ENCODE measurements at places on chromosomes 6 and 20. TPM values are rescaled to one million over a fixed set of nuclear protein-coding genes. Genes with fewer than 3 reads are reported as not detected.
A peak's percentile ranks its signal among the peaks of the same experiment; 100 is the strongest.

GRCh38 chr20:43839793-43840199 lies 74.9 kb upstream of the TOX2 start:
- DNase-seq, result no peak

The ROS1 gene
- total RNA-seq, result not detected

DNA sequence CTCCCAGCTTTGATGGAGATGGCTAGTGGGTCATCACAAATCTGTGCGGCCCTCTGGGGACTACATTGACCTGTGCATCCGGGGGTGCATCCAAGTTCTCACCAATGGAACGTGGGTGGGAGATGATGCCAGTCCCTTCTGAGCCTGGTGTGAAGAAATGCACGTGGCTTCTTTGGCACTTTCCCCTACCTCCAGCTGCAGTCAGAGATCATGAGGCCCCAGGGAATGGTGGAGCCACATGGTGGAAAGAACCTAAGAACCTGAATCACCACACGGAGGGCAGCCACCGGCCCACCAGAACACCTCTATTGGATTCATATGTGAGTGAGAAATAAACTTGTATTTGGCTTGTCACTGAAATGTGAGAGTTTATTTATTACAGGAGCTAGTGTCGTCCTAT lies 9.9 kb upstream of the CDKN1A start:
- DNase-seq, result no peak

GRCh38 chr6:111087106-111087835 lies at the start of gene SLC16A10:
TSS of gene SLC16A10 (plus strand) at chr6:111087503. CDS start at chr6:111087753, 250 bp downstream.
- peak; percentile 87 for DNase-seq

The DPM1 gene
- total RNA-seq, result 67.2 TPM

DNA sequence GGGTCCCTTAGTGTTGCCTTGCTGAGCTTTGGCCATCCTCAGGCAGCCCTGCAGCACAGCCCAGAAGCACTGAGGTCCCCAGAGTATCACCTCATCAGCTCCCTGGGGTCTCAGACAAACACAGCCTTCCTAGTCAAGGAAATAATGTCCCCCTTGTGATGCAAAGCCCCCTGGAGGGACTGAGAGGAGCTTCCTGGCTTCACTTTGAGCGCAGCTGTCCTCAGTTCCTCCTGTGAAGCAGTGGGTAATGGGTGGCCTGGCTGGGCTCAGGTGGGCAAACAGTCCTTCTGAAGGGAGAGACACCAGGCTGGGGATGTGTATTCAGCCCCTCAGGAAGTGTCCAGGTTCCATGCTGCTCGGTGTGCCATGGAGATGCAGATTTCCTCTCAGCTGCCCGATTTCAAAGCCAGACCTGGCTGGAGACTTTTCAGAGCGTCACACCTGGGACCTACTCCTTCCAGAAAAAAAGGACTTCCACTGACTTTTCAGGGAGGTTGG lies 79.2 kb upstream of the FOXA2 start:
- no peak for DNase-seq

The LPA gene
- total RNA-seq, result not detected

The SLC22A2 gene
- total RNA-seq, result not detected

The MROH8 gene
- total RNA-seq, result 1.9 TPM

DNA sequence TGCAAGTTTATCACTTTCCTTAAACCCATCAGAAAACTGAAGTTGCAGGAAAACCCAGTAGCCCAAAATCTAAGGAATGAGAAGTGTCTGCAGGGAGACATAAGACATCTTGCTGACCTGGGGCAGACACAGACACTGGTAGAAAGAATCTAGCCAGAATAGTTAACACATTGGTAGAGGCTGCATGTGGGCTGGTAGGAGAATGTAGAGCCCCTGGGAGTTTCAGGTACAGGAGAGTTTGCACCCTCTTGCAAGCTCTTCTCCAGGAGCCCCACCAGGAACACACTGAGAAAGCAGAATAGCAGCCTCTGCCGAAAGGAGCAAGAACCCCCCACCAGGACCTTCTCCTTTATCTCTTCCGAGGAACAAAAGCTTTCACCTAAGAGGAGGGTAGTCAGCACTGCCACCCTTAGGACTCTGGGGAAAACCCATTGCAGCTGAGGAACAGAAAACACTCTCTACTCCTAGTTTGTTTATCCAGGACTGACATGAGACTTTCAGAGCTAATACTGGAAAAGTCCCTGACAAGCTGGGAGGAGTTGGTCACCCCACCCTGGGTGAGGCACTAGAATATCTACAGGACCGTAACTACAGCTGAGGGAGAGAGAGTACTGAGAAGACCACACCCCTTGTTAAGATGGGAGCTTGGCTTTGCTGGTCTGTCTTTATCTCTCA lies 10.5 kb upstream of the OGFRL1 start:
- no peak for DNase-seq

The MOG gene
- not detected for total RNA-seq

The ULBP2 gene
- 0.76 TPM for total RNA-seq

- no peak for DNase-seq
These were observed 110.1 kb upstream of the SIM1 start for GRCh38 chr6:100574836-100575235.

- no peak for DNase-seq
These were observed 52.4 kb downstream of the SYNJ2 start for GRCh38 chr6:158033751-158034702.

GRCh38 chr6:156857573-156857972 lies 80.4 kb downstream of the ARID1B start:
- no peak for DNase-seq

DNA sequence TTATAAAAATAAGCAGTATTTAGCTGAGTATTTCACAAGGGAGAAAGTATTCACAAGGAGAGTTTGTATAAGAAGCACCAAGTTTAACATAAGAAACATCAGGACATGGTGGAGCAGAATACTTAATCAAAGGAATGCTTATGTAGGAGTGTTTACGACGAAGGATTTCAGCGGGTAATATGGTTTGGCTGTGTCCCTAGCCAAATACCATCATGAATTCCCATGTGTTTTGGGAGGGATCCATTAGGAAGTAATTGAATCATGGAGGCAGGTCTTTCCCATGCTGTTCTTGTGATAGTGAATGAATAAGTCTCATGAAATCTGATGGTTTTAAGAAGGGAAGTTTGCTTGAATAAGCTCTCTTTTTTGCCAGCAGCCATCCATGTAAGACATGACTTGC lies 1099.1 kb upstream of the ADGRB3 start:
- DNase-seq, result no peak

DNA sequence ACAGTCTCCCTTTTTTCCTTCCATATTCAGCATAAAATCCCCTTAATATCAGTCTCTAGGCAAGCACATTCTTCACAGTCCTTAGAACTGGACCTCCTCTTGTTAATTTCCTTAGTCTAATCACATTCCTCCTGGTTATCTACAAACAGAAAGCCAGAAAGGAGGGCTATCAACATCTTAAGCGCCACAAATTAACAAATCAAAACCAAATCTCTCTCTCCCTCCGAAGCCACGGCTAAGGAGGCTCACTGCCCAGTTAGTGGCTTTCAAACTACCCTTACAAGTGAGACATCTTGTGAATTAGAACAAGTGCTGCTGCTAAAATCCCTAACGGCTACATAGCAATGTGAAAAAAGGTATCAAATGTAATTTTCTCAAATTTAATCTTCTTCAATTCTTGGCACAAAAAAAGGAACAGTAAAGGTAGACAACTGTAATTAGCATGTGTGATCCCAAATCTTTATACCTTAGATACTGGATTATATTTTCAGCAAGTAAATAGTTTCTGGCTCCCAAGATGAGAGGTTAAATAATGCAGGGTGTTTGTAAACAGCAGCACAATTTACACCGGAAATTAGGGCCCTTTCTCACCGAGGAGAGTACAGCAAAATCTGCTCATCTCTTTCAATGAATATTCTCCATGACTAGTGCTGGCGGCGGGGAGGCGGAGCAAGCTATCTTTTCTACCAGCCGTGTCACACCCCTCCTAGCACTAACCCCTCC lies 1.4 kb upstream of the TRIM39 start:
- DNase-seq, result peak; percentile 87

- DNase-seq, result peak; percentile 53
These were observed 11.3 kb downstream of the NFATC2 start for GRCh38 chr20:51531141-51531710.

DNA sequence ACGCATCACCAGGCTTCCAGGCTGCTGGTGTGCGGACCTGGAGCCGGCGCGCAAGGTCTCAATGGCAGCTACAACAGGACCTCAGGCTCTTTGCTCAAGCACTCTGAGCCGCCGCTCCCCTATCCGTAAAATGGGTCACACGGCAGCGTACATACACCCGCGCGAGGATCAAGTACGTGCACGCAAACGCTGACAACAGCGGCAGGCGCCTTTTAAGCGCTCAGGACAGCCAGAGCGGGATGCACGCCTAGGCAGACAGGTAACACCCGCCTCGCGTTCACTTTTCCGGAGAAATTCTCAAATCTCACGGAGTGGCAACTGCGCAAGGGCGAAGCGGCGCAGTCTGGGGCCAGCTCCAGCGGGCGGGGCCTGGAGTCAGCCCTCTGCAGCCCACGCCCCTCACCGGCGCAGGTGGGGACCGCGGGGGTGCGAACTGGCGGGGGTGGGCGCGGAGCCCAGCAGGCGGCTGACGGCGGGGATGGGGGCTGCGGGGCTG lies 535 bp downstream of the EXOC2 start:
- DNase-seq, result peak; percentile 82

The CST7 gene
- not detected for total RNA-seq

GRCh38 chr6:113508249-113508648 lies 348.9 kb upstream of the MARCKS start:
- DNase-seq, result no peak

GRCh38 chr6:16320533-16321340 lies 82.3 kb downstream of the GMPR start:
- no peak for DNase-seq

The ANGPT4 gene
- not detected for total RNA-seq

DNA sequence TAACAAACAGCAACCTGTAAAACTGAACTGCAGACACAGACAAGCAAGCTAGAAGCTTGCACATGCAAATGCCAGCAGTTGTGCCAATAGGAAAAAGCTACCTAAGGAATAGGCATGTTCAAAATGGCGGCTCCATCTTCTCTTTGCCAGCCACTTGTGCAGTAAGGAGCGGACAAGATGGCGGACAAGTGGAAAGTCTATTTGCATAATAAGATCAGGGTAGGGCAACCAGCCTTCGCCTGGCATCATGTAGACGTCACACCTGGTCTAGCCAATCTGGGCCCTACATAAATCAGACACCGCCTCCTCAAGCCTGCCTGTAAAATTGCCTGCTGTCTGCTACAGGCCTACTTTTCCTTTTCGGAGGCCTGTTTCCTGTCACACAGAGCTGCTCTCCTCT lies 18.0 kb downstream of the C6orf52 start:
- no peak for DNase-seq

The DOK5 gene
- not detected for total RNA-seq

DNA sequence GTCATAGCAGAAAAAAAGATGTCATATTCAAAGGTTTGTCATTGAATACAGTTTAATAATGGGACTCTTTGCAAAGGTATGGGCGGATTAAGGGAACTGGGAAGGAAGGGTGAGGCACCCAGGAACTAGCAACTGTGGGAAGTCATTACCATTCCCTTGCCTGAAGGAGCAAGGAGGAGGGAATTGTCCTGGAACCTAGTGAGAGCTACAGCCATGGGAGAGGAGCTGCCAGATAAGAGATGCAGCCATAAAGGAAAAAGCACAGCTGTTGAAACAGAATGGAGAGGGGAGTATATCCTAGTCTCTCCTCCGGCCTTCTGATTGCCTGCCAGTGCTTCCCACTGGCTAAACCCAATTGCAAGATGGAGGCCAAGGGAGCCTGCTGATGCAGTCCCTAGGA lies 250.6 kb downstream of the BCKDHB start:
- no peak for DNase-seq

The NRSN1 gene
- not detected for total RNA-seq

The UST gene
- 0.15 TPM for total RNA-seq

GRCh38 chr20:19915111-19915798 lies 101.9 kb upstream of the NAA20 start:
- peak; percentile 91 for DNase-seq

GRCh38 chr6:167409694-167410093 lies 84.8 kb downstream of the TTLL2 start:
- no peak for DNase-seq

The CD24 gene
- total RNA-seq, result 604 TPM

GRCh38 chr6:34914358-34914757 lies 25.3 kb downstream of the ANKS1A start:
- no peak for DNase-seq

GRCh38 chr20:48823960-48824498 lies 3.8 kb downstream of the PREX1 start:
- DNase-seq, result no peak

- DNase-seq, result no peak
These were observed 84.9 kb downstream of the TIAM2 start for GRCh38 chr6:155079985-155080452.

- peak; percentile 49 for DNase-seq
These were observed 24.6 kb upstream of the GTSF1L start for GRCh38 chr20:43751167-43752050.

The B3GALT4 gene
- total RNA-seq, result 3.4 TPM

GRCh38 chr6:82000551-82000950 lies 247.0 kb downstream of the IBTK start:
- DNase-seq, result no peak

DNA sequence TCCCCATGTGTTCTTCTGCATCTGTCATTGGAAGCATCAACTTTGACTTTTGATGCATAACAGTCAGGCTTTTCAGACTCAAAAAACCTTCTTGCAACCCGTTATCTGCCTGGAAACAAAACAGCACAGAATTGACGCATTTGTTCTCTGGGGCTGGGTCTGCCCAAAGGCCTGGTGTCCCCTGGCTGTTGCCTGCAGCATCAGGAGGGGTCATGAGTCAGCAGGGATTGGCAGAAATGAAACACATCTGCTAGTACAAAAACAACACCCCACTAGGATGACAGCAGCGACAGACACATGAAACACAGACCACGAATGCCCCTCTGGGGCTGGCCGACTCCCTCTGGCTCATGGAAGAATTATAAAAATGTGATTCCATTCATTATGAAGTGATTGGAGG lies 157.6 kb upstream of the INSM1 start:
- DNase-seq, result no peak

DNA sequence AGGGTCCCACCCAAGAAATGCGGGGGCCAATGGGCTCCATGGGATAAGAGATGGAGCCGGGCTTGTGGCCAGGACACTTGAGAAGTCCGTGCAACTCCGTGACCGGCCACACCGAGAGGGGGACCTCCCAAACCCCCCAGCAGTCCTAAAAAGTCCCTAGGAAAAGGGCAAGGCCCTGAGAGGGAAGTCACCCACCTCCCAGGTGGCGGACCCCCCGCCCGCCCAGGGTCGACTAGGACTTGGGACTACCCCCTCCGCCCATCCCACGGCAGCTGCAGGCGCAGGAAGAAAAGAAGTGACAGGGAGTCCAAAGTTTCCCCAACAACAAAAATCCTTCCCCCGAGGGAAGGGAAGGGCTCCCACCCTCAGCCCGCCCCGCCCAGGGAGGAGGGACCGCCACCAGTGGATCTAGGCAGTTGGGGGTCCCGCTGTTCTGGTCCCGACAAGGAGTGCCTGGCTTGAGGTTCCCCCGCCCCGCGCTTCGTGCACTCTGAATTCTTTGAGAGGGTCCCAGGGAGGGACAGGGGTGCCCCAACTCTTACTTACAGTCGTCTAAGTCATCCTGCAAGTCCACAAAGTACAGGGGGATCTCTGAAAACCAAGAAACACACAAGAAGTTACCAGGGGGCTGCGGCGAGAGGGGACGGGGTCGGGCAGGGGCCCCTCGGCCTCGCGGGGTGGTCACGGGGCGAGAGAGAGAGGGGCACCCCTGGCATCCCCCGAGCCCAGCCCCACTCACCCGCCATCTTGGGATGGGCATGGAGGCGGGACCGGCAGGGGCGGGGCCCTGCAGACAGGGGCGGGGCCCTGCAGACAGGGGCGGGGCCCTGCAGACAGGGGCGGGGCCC lies 611 bp upstream of the RAB22A start:
- DNase-seq, result peak; percentile 67

The MACROD2 gene
- total RNA-seq, result 0.04 TPM
